Esophagus muscularis mucosa (tissue), 4 donors: ENCODE measurements at places on chromosomes 6 and 20. TPM values are rescaled to one million over a fixed set of nuclear protein-coding genes. Genes with fewer than 3 reads are reported as not detected.

HDGFL1 gene
- not detected for total RNA-seq

TRIM31 gene
- not detected for total RNA-seq

ESF1 gene
- total RNA-seq: 12.1 TPM

PRDM1 gene
- total RNA-seq: 5.1 TPM

ADGB gene
- total RNA-seq: not detected

GPX5 gene
- total RNA-seq: not detected

PI16 gene
- total RNA-seq: 56.9 TPM

TINAG gene
- total RNA-seq: not detected

ARFGAP1 gene
- 38.2 TPM for total RNA-seq

TMEM200A gene
- 1.0 TPM for total RNA-seq

MEI4 gene
- total RNA-seq: not detected

RGS17 gene
- 0.34 TPM for total RNA-seq

TREM2 gene
- 1.8 TPM for total RNA-seq
